A549 (cell line): ENCODE measurements at places on chromosomes 4 and X.

DNA sequence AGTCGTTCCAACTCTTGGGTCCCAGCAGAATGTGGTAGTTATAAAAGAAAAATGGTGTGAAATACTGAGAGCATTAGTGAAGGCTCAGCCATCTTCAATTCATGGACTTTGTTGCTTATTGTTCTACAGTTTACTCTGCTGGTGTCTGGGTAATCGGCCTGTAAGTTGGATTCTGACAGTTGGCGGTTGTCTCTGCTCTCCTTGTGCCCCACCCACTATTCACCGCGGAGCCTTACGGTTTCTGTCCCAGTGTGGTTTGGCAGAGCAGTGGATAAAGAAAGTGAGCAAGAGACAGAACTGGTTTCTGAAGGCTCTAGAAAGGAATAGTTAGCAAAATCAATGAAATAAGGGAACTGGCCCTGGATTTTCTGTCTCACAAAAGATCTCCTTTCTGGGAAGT lies 9.1 kb downstream of the LONRF3 start:
- no peak for DNase-seq

DNA sequence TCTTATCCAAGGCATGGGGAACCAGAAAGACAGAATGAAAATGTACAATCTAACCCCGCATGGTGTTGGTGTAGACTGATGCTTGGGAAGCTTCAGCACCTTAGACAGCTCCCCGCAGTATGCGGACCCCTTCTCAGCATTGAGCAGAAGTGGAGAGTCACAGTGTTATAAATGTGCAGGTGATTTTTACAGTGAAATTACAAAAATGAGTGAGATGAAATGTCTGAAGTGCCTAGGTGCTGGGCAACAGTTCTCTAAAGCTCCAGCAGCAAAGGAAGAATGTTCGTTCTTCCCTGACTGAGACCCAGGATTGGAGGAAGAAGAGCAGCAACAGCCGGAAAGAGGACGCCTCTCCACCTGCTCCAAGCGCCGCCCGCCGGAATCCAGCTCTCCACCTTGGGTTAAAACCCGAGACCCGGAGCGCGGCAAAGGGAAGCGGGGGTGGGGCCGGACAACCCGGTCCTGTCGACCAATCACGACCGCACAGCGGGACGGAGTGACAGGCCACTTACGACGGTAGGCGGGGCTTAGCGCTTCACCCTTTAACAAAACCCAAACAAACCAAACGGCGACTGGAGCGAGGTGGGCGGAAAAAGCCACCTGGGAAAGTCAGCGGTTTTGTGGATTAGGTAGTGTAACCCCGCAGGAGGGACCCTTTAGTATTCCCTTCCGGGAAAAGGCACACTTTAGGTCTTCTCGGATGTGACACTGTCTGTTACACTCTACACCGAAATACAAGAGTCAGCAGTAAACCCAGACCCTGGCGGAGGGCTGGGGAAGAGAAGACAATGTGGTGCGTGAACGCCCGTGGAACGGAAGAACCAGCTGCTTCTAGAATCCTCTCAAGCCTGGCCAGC lies at the start of gene GLRA3:
TSS of gene GLRA3 (minus strand) at position 403 of the 857 bp plus-strand sequence. CDS start 436 bp downstream, outside the sequence.
- peak; percentile 67 for DNase-seq

DNA sequence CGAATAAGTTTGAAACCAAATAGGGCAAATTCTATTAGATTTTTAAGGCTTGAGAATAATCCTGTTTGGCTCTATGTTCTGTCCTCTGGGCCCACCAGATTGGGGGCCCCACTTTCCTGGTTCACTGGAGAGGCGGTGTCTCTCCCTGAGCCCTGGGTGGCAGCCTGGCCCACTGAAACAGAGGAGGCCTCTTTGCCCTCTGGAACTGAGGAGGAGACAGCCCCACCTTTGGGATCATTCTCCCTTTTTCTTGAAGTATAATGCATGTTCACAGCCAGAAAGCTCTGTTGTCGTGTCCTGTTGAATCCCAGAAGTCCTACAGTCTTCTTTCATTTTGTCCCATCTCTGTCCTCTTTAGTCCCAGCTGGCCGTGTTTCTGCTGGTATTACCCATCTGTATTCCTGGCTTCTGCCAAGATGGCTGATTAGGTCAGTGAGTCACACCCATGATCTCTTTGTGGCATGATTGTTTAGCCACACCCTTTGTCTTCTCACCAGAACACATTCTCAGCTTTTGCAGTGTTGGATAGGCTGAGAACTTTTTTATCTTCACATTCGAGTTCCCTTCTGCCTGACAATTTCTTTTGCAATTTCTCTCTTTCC lies 8.1 kb upstream of the TBC1D25 start:
- DNase-seq, result peak; percentile 28

- no peak for DNase-seq
These were observed 580.3 kb upstream of the ZFP42 start for GRCh38 chr4:187415231-187415630.

DNA sequence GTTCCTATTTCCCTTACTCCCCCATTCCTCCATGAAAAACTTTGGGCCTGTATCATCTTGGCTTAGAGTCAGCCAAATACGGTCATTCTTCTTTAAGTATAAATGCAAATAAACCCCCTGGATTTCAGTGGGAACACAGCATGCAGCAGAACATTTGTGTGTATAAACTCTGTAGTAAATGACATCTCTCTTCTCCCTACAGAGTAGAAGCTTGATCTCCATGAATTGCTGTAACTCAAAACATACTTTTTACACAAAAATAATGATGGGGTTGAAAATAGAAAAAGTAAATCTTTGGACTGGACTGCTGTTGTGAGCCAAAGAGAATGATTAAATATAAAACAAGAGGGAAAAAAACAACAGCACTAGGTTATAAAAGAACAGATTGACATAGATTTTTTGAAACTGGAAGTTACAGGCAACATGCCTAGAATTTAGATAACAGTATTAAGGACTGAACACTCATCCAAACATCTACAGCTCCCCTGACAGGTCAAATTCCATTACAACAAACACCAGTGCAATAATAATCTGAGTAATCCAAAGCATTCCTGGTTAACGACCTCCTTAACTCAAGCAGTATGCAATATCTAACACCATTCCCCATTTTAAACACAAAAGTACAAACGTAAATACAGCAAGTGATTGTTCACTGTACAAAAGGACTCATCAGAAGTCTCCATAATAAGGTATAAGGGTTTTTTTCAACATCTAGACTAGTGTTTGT lies 30.7 kb downstream of the TSPAN5 start:
- DNase-seq, result no peak

- no peak for DNase-seq
These were observed 7.0 kb upstream of the ADGRA3 start for GRCh38 chr4:22522706-22523501.
